RPMI7951 (cell line): ENCODE measurements at places on chromosomes 1 and 21.
A peak's percentile ranks its signal among the peaks of the same experiment; 100 is the strongest.

DNA sequence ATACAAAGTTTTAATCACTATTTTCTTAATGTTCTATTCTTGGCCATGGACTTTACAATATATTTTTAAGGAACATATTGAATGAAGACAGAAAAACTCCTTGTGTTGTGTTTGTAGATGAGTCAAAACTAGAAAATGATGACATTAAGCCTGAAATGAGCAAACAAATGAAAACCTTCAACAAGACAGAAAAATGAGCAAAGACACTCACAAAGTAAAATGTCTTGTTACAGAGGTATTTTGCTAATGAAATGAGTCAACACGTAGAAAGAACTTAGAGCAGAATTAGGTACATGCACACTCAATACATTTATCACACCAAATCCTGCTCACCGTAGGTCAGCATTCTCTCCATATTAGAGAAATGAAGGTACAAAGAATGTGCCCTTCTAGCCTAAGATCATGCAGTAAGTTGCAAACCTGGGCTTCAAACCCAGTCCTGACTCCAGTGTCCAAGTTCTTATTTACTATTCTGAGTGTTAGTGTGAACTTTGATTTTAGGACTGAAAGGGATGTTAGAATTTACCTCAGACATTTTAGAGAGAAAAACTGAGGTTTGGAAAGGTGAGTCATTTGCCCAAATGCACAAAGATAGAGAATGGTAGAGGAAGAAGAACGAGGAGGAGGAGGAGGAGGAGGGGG, 133.9 kb upstream of the SGIP1 start:
- DNase-seq, result no peak

DNA sequence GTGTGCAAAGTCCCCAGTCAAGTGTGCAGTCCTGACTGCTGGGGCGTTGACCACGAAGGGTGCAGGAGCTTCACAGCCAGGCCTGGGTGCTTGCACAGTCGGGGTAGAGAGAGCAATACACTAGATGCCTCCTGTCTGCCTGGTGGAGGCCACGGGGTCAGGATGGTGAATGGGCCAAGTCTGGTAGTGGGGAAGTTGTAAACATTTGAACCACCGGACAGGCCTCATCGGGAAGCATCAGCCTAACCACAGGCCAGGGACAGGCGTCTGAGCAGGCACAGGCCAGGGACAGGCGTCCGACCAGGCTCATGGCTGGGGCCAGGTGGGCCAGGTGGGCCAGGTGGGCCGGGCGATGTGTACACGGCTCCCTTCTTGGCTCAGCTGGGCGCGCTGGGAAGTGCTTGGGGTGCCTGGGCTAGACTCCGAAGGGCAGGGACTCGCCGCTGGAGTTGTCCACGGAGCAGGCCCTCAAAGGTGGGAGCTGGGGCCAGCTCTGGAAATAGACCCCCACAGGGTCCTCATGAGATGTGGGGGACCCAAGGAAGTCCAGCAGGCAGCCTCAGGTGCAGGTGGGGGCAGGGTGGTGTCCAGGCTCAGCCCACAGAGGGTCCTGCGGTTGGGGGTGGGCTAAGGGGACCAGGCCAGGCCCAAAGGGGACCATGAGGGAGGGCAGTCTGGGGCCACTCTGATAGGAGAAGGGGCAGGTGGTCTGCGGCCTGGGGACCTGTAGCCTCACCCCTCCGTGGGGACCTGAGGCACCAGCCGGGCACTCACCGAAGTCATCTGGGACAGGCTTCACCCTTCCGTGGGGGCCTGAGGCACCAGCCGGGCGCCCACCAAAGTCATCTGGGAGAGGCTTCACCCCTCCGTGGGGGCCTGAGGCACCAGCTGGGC, 15.0 kb downstream of the COL6A1 start:
- no peak for DNase-seq

DNA sequence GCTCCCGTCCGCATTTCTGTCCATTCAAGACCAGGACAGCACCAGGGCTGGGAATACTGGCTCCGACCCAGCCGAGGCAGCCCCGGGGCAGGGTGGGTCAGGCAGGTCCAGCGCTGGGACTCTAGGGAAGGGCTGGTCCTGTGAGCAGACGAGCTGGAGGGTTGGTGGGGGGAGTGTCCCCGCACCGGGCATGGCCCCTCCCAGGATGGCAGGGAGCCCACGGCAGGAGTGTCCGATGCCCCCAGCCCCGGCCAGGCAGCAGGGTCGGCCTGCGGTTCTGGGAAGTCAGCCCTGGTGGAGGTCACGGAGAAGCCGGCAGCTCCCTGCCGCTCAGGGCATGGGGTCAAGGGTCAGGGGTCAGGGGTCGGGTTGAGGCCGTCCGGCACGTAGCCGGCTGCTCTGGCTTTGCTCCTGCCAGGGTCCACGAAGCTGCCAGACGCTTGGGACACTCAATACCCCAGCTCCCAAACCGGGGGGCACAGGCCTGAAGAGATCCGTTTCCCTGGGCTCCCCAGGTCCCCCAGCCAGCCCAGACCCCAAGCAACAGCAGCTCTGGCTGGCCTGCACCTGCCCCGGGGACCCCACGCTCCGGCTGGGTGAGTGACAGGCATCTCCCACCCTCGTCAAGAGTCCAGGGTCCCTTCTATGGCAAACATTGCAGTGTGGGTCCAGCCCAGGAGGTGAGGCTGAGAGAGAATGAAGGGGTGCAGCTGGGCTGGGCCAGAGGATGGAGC, 6.7 kb downstream of the C1QTNF12 start:
- DNase-seq, result peak; percentile 22

GRCh38 chr1:228445843-228446650, 29.4 kb upstream of the TRIM17 start:
- peak; percentile 74 for DNase-seq

DNA sequence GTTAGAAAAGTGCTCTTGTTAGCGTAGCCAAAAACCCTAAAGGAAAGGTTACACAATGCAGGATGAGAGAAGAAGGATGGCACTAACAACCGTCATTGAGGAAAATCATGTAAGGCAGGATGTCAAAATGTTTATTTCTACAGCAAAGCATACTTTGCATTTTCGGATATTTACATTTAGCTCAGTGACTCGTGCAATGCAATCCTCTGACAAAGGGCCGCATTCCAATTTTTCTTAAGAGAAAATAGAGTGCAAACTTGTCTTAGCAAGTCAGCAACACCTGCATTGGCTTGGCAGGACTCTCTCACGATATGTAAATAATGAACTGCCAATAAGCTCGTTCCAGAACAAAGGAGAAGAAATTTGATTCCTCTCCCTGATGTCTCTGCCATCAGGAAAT, 33.3 kb downstream of the TIAM1 start:
- DNase-seq, result no peak

GRCh38 chr1:243465081-243465480, 209.2 kb downstream of the SDCCAG8 start:
- no peak for DNase-seq

DNA sequence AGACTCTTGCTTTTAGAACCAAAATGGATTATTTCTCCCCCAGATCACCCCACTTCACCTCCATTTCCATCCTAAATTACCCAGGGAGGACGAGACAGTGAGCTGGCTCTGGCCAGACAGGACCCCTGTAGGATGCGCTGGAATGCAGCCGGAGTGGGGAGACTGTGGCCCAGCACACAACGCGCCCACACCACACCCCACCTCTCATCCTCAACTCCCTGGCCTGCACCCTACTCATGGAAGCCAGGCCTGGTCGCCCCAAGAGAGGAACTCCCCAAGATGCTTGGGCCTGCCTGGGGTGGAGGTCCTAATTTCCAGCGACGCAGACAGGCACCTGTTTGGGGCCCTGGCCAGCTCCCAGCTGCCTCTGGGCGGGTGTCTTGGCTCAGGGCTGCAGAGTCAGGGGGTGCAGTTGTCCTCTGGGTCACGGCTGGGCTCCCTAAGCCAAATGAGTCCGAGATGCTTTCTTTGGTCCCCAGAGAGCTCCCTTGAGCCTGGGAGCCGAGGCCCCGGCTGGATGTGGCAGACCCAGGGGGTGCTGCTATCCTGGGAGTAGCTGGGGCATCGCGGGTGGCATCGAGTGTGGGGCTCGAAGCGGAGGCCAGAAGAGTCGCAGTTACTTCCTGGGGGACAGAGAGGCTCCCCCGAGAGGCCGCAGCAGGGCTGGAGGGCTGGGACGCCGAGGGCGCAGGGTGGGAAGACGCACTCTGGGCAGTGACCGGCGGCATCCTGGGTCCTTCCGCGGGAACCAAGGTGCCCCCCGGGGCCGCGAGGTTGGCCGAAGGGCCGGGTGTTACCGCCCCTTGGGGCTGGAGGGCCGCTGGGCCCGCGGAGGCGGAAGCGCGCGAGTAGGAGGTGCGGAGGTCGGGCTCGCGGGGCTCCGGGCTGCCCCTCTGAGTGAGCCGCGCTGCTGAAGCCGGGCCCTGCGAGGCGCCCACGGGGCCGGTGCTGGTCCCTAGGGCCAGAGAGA, 10.4 kb downstream of the CLEC20A start:
- DNase-seq, result no peak

GRCh38 chr1:150273311-150273710, 721 bp downstream of the C1orf54 start:
- DNase-seq, result no peak

GRCh38 chr1:200625381-200625824, 4.9 kb upstream of the KIF14 start:
- DNase-seq, result peak; percentile 54

DNA sequence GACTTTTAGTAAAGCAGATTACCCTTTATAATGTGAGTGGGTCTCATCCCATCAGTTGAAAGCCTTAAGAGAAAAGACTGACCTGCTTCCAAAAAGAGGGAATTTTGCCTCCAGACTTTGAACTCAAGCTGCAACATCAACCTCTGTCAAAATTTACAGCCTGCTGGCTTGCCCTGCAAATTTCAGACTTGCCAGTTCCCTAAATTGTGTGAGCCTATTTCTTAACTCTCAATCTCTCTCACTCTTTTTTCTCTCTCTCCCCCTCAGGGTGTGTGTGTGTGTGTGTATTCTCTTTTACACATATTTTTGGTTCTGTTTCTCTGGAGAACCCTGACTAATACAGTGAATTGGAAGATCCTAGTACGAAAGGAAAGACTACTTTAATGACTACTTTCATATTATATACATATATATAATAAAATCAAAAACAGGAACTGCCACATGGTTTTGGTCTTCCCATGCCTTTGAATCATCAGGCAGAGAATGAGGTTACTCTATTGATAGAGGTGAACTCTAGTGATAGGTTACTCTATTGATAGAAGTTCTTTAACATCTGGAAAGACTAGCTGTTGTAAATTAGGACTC, 6.4 kb downstream of the OR2C3 start:
- DNase-seq, result no peak
